Activated CD4-positive, alpha-beta T cell treated with anti-CD3 and anti-CD28 coated beads, Interleukin-2, amount 50 U/mL, for 4 hours (primary cell): ENCODE measurements at places on chromosomes 3 and 15.

DNA sequence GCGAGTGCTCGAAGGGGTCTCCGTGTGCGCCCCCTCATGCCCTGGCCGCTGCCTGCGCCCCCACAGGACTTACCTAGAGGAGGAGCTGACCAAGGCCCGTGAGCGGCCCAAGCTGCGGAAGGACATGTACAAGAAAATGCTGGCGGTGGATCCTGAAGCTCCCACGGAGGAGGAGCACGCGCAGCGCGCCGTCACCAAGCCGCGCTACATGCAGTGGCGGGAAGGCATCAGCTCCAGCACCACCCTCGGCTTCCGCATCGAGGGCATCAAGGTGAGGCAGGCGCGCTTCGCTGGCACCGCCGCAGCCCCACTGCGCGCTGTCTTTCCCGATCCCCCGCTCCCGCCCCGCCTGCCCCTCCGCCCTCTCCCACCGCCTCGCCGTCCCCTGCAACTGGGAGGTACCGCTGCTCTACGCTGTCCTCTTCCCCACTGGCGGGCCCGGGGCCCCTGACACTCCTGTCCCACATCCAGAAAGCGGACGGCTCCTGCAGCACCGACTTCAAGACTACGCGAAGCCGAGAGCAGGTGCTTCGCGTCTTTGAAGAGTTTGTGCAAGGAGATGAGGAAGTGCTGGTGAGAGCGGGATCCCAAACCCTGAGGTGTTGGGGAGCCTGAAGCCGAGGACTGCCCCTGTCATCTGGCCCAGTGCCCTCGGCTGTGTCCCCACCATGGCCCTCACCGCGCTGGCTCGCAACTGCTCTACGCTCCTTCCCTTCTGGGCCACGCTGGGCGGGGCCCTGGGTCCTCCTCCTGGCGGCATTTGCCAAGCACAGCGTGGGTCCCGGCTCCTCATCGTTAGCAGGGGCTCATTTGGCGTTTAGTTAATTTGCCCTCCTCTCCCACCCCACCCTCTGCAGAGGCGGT is 8.5 kb downstream of the ITPKA start:
- DNase-seq = no peak

- DNase-seq = no peak
Observed at GRCh38 chr3:57805266-57805665, 49.2 kb downstream of the SLMAP start.

- no peak for DNase-seq
Observed at GRCh38 chr15:66477011-66477410, 20.6 kb downstream of the SNAPC5 start.

DNA sequence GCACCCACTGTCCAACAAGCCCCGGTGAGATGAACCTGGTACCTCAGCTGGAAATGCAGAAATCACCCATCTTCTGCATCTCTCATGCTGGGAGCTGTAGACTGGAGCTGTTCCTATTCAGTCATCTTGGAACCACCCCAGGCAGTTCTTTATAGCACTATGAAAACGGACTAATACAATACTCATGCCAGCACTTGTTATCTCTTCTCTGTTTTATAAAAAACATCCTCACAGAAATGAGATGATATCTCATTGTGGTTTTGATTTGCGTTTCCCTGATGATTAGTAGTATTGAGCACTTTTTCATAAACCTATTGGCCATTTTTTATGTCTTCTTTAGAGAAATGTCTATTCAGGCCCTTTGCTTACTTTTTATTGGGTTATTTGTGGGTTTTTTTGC is 156.2 kb upstream of the ARPP21 start:
- DNase-seq = no peak

DNA sequence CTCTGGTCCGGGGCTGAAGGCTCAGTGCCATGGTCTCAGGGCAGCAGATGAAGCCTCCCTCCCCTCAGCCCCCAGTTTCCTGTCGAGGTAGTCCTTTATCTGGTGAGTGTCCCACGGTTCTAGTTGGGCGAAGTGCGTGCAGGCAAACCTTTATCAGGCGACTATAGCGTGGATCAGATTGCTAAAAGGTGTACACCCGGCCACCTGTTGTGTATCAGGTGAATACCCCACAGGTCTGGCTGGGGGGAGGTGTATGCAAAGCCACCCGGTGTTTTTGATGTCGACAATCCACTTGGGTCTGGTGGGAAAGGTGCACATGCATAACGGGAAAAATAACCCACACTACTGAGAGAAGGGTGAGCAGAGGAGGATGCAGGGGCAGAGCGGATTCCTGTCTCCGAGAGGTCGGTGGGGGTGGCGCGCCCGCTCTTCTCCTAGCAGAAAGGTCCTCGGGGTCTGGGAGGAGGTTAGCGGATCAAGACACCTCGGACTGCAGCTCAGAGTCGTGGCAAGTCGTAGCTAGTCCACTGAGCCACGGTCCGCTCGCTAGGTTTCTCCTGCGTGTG is 507 bp downstream of the SLC12A6 start:
- DNase-seq = no peak

DNA sequence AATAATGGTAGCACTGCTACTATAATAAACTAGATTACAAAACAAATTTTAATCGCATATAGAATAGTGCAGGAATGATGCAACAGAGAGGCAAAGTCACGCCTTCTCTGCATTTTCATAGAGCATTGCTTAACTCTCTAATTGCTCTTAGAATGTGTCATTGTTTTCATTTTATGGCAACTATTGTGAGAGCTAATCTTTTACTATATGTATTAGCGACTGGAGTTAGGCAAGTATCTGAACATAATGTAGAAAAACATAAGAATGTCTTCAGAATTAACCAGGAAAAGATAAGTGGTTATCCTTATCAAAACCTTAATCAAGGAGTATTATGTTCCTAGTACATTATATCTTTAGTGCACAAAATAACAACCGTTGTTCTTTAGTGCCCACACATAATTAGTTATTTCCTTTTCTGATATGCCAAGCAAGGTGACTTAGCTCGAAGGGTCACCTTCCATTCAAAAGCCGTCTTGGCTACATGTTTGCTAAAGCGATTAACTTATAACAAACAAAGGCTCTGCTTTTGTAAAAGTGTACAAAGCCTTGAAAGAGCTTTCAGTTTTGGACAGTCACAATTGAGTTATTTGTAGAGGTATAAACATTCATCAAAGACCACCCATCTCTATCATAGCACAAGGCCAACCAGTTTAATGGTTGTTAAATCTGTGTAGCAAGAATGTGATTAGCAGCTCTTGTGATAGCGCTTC is 1328.9 kb downstream of the ROBO2 start:
- DNase-seq = no peak

DNA sequence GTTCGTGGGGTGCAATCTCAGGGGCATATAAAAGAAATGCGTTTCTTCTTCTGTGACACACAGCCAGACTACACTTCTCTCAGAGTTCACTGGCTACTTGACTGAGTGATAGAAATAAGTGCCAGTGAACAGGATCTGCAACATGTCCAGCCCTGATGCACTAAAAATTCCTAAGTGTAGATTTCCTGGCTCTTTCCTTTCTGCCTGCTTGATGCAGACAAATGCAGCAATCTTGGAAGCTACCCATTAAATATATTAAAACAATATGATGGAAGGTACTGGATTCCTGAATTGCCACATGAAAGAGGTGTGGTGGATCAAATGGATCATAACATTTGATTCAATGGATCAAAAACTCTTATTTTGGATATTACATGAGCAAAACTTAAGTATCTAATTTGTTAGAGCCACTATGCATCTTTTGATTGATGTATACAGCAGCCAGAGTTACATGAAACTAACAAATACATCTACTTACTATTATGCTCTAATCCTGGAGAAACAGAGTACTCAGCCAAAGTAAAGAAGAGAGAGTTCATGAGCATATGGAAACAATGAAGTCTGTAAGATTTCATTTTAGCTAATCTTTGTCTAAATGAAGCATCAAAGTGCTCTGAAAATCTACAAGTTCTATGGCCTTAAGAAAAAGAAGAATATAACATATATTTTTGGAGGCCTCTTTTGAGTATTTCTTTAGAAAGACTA is 222.6 kb downstream of the ZNF385D start:
- DNase-seq = no peak

DNA sequence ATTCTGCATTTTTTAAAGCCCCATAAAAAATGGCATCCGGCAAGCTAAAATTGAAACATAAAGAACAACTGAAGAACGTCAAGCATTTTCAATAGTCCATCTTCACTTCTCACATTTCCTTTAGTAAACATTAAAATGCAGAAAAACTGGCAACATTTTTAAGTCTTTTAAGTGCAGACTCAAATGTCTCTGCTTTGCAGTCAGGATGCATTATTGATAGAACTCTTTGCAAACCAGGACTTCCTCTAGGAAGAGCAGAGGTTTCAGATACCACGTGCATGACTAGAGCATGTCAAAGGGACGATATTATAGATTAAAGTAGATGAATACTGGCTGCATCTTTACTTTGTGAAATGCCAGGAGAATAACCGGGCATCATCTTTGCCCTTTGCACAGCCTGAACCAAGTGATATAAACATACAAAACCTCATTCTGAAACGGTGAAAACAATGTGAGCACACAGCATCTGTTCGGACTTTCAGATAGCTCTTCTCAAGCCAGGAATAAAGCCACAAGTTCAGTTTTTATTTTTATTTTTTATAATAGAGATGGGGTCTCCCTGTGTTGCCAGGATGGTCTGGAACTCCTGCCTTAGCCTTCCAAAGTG is 65.1 kb downstream of the LDHAL6B start:
- DNase-seq = no peak

DNA sequence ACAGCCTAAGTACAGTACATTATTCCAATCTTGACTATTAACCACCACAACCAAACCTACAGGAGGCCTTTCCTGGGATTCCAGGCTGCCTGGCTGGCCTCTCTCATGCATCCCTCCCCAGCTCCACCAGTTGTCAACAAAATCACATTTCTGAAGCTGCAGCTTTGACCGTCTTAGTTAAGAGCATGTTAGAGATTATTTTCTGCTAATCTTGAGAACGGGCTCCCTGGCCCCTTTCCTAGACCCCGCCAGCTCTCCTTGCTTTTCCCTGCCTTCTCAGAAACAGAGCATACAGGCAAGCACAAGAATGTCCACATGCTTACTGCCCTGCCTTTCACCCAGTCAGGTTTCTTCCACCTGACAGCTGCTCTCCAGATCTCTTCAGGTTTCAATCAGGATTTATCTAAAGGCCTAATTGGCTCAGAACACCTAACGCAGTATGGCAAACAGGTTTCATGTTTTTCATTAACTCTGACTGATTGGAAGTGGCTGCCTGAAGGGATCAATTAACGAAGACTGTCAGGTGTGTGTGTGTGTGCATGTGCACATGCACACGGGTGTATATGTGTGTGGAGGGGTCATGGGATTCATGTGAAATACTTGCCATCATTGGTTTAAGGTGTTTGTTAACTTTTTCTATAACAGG is 12.3 kb downstream of the KY start:
- DNase-seq = no peak

GRCh38 chr3:16067837-16068471 is 106.5 kb upstream of the GALNT15 start:
- no peak for DNase-seq

- DNase-seq = no peak
Observed at GRCh38 chr15:98715890-98716443, 67.6 kb downstream of the IGF1R start.

- DNase-seq = no peak
Observed at GRCh38 chr3:189576486-189576885, 54.7 kb upstream of the TP63 start.

DNA sequence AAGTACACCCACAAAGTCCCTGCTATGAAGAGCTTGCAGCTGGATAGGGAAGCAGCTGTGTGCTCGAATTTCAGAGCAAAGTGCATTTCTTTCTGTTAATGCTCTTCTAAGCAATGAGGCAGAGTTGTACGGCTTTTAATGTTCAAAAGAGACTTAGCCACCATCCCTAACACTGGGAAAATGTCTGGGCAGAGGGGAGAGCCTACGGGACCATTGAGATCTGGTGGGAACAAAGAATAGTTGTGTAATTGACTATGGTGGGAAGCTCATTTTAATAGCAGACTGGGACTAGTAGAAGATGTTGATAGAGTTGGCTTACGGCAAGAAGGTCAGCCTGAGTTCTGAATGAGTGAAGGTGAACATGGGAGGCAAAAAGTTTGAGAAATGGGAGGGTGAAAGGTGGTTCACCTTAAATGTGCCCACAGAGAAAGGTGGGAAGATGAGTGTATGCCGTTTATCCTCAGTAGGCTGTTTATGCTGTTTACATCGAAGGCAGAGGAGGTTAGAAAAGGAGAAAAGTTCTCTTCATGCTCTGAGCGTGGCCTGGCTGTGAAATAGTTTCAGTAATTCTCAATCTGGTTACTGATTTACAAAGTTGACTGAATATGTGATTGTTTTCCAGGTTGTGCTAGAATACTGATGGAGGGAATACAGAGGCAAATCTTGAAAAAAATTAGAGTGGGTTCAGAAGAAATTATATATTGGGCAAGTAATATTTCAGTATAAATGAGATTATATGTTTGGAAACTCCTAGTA is 22.9 kb upstream of the UTS2B start:
- DNase-seq = no peak

- DNase-seq = no peak
Observed at GRCh38 chr15:41042851-41043250, 73.2 kb downstream of the INO80 start.

DNA sequence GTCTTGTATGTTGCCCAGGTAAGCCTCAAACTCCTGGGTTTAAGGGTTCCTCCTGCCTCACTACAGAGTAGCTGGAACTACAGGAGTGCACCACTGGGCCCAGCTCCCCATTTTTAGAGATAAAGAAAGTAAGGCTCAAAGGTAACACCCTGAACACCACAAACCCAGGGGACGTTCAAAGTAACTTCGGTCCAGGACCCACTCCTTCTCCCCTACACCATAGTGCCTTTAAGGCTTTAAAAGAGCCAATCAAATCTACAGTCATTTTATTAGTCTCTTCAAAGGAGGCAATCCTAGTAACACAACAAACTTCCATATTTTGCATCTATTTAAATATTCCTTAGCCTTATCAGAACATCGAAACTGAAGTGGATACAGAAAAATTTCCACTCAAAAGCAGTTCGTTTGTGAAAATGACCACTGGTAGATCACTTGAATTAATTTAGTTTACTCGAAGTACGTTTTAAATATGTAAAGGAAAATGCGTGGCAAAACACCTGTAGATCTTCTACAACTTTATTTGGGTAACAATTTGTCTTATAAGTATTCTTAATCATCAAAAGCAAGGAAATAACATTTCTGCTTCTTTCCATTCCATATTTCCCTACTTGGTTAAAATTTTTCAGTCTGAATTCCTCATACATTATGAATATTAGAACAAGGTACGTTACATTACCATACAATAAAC is 1.8 kb downstream of the STAG1 start:
- no peak for DNase-seq

- DNase-seq = no peak
Observed at GRCh38 chr15:71476823-71477222, 333.5 kb upstream of the NR2E3 start.

GRCh38 chr15:79064496-79064895 is 26.1 kb downstream of the RASGRF1 start:
- DNase-seq = no peak

- no peak for DNase-seq
Observed at GRCh38 chr15:39752991-39753390, 29.6 kb downstream of the FSIP1 start.

GRCh38 chr15:62608369-62608768 is 434.2 kb upstream of the TPM1 start:
- no peak for DNase-seq

GRCh38 chr3:127171320-127171719 is 21.6 kb upstream of the PRR23E start:
- DNase-seq = no peak
